Ovary (tissue), 10 donors: ENCODE measurements at places on chromosomes 1 and 21. TPM values are rescaled to one million over a fixed set of nuclear protein-coding genes. Genes with fewer than 3 reads are reported as not detected.

BRINP3 gene
- total RNA-seq, result not detected

GRCh38 chr1:14873677-14874076, 275.2 kb downstream of the KAZN start:
- H3K4me1 ChIP-seq, result no peaks in the 10 kb centered on the region
- H3K27me3 ChIP-seq, result no peaks in the 10 kb centered on the region
- H3K36me3 ChIP-seq, result no peaks in the 10 kb centered on the region

GRCh38 chr1:85223334-85223733, 22.5 kb upstream of the SYDE2 start:
- H3K27ac ChIP-seq, result no peak overlapping the region
- H3K27me3 ChIP-seq, result no peaks in the 10 kb centered on the region
- H3K36me3 ChIP-seq, result no peaks in the 10 kb centered on the region
- no peak for DNase-seq

DNA sequence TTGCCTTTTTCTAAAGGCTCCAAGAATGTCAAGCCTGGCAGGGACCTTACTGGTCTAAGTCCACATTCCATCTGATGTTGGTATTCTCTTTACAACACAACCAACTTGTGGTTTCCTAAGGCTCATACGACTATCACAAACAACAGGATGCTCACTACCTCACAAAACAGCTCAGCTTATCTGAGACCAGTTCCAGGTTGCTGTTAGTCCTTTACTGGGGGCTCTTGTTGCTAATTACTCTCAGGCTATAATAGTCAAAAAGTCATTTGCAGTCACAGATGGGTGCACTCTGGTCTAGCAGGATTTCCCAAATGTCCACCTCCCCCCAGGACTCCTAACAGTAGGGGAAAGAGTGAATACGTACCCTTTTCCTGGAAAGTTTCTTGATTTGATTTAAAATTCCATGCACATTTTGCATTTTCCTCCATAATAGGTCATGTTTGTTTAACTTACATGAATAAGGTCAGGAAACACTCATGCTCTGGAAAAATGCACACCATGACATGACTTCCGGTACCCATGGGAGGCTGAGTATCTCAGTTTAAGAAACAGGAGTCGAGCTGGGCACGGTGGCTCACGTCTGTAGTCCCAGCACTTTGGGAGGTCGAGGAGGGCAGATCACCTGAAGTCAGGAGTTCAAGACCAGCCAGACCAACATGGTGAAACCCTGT, 16.0 kb downstream of the LCK start:
- H3K36me3 ChIP-seq, result no peaks in the 10 kb centered on the region
- no peak overlapping the region for H3K27ac ChIP-seq
- no peaks in the 10 kb centered on the region for H3K27me3 ChIP-seq
- no peaks in the 10 kb centered on the region for H3K4me1 ChIP-seq

DNA sequence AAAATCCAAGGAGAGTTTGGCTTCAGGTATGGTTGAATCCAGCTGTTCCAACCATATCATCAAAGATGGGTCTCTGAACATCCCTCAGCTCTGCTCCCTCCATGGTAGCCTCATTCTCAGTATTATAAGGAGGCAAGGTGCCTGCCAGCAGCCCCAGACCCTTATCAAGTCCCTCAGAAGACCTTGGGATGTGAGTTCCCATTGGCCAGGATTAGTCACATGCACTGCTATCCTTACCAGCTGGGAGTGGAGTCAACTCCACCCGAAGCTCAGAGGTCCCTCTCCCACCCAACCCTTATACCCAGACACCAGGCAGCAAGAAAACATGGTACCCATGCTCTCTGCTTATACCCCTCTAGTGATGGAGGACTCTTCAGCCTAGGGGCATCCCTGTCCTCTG, 153.7 kb upstream of the ZBTB40 start:
- no peak overlapping the region for H3K27ac ChIP-seq
- no peaks in the 10 kb centered on the region for H3K4me1 ChIP-seq
- H3K36me3 ChIP-seq, result no peaks in the 10 kb centered on the region
- H3K4me3 ChIP-seq, result no peak overlapping the region
- no peaks in the 10 kb centered on the region for H3K27me3 ChIP-seq
